ENCODE measurements at places on chromosomes 4 and X.

- DNase-seq, result no peak
Observed at GRCh38 chr4:182240161-182241130, 2.8 kb upstream of the TENM3 start.

DNA sequence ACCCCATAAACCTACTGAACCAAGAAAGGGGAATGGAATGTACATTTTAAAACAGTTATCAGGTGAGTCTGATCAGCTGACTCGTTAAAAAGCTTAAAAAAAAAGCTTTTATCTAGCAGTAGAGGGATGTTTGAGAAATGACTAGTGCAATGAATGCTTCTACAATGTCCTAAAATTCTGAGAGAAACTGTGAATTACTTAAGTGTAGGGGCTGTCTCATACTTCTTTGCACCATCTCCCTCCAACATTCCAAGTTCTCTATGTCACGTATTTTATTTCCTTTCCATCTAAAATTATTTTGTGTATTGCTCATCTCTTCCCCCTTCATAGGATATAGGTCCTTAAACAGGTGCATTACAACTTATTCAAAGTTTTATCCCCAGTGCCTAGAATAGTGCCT, 11.9 kb upstream of the AREG start:
- DNase-seq, result no peak

DNA sequence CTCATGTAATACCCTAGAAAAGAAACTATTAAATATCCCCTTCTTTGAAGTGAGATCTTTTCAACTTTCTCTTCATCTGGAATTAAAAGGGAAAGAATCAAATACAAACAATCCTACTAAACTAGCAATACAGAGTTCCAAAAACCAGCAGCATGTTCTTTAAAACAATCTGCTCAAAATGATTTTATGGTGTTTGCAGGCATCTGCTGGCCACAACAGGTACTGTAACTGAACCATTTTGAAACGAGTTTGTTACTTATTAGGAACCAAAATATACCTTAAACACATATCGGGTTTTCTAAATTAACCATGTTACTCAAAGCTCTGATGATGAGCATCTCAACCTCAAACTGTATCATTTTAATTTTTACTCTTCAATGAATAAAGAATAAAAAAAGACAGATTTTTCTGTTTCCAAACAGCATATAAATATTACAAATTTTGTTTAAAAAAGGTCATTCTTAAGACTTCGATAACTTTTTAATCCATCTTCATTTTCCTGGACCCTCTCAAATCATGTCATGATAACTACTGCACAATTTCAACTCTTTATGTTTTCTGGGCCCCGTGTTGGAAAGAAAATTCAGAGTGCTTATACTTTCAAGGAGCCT, 56.5 kb downstream of the ARAP2 start:
- peak; percentile 73 for DNase-seq

- no peak for DNase-seq
Observed at GRCh38 chr4:18394656-18395055, 373.1 kb upstream of the LCORL start.

- no peak for DNase-seq
Observed at GRCh38 chr4:8939840-8940742, 68.5 kb upstream of the HMX1 start.

DNA sequence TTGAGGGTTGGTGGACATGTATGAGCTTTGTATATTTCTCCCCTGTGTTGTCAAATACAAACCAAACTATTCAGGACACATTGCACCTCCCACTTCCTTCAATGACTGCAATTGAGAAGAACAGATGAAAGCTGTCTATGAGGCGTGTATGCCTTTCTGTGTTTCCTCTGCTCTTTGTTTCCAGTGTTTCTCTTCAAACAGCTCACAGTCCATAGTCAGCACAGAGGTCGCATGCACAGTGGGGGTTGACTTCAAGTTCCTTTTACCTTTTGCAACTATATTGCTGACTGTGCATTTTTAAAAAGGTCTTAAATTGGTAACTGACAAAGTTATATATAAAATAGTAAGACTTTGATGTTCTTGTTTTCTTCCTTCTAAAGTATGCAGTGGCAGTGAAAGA, 957.8 kb downstream of the C4orf33 start:
- peak; percentile 13 for DNase-seq

GRCh38 chrX:357693-358471, 28.8 kb downstream of the PPP2R3B start:
- DNase-seq, result no peak

- peak; percentile 31 for DNase-seq
Observed at GRCh38 chr4:189815404-189816192, 125.1 kb upstream of the FRG1 start.

DNA sequence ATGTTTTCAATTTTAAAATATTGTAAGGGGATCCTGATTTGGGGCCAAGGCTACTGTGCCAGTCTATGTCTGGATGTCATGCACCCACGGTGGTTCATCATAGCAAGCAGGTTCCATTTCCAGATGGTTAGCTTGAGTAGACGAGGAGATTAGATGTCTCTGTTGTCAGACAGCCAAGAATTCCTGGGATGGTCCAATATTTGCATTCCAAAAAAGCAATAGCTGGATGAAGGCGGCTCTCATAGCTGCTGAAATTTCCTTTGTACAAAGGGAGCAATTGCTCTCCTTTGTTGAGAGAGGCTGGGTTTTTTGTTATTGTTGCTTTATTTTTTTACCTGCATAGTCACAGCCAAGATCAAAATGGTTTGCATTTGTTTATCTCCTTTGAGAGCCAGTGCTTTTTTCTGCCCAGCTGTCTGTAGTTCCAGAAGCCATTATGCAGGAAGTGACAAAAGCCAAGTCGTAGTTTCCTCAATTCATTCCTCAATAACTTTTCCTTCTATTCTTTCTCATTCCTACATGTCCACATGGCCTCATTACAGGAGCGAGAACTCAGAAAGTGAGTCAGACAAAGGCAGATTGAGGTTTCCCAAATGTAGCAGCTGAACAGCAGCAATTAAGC, 107.9 kb downstream of the MMRN1 start:
- DNase-seq, result no peak

- DNase-seq, result no peak
Observed at GRCh38 chr4:1770791-1771231, 22.3 kb upstream of the FGFR3 start.

DNA sequence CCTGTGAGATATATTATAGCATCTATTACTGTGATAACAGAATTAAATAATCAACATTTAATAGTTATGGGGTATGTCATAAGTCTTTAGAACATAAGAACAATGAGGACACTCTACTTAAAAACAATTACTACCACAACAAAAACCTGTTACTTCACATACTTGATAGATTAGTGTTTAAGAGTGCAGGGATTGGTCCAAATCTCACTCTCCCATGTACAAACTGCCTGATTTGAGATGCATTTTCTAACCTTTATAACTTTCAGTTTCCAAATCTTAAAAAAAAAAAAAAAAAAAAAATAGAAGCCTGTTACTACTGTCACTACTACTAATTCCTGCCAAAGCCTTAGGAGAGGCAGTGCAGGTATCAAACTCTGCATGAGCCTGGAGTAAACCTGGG, 5.6 kb downstream of the PCDH18 start:
- no peak for DNase-seq

Measured in DMS53 (cell line).